ENCODE measurements at places on chromosomes 7 and 10.

DNA sequence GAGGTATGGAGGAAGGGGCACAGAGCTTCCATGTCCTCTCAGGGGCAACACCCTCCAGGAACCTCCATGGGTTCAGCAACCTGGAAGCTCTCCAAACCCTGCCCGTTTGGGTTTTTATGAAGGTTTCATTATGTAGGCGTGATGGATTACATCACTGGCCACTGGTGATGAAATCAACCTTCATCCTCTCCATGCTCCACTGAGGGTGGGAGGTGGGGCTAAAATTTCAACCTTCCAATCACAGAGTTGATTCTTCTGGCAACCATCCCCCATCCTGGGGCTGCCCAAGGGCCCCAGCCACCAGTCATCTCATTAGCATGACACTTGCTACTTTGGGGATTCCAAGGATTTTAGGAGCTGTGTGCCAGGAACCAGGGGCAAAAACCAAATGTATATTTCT is 90.1 kb downstream of the TEX36 start:
- DNase-seq: no peak

DNA sequence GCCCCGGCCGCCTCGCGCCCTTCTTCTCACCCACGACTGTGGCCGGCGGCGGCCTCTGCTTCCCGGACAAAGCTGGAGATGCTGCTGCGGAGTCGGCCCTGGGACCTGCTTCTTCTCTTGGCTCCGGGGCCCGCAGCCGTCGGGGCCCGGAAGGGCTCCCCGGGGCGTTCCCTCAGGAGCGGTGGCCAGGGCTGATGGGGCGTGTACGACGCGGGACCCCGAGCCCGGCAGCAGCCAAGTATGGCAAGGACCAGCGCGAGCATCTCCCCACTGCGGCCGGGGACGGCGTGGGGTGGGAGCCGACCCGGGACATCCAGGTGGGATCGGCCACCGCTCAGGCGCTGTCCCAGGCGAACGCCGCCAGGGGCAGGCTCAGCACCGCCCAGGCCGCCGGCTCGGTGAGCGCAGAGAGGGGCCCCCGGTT is 27.6 kb upstream of the BMS1 start:
- DNase-seq: no peak

- no peak for DNase-seq
Measured at GRCh38 chr7:127844165-127844564, 187.1 kb downstream of the LRRC4 start.

GRCh38 chr10:31023558-31023957 is 8.1 kb downstream of the ZNF438 start:
- DNase-seq: no peak

GRCh38 chr10:132471125-132471451 is 66.5 kb upstream of the INPP5A start:
- DNase-seq: no peak

DNA sequence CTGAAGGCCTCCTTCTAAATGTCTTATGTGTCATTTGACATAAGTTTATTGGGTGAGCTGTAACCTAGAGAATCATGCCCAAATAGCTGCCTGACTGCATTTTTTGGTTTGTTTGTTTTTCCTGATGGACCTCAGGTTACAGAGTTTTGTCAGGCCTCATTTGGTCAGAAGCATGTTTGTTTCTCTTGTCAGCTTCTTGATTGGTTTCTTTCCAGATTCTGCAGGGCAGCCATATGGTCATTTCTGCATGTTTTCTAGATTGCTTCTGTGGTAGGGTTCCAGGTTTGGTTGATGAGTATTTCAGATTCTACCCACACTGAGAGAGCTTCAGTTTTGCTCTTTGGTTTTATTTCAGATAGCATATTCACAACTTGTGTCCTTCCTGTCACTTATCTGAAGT is 28.0 kb downstream of the GLCCI1 start:
- no peak for DNase-seq

DNA sequence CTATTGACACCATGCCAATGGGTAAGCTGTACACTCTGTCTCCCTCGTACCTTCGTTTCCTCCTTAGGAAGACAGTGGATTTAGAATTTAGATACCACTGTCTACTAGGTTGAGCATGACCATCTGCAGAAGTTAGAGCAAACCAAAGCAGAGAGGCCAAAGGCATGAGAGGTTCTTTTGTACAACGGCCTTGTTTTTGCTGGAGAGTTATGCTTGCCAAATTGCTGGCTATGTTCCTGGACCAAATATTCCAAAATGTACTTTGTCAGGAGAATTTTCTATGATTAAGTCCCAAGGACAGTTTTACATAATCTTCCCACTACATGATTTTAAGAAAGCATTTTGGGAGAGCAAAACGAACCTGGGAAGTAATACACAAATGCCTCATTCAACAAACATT is 47.9 kb upstream of the PLCE1 start:
- DNase-seq: no peak

GRCh38 chr10:119284679-119285096 is 77.3 kb downstream of the GRK5 start:
- DNase-seq: no peak

GRCh38 chr7:110486549-110486948 is 604.4 kb upstream of the LRRN3 start:
- DNase-seq: no peak

GRCh38 chr10:63173468-63174232 is 40.5 kb downstream of the NRBF2 start:
- no peak for DNase-seq

DNA sequence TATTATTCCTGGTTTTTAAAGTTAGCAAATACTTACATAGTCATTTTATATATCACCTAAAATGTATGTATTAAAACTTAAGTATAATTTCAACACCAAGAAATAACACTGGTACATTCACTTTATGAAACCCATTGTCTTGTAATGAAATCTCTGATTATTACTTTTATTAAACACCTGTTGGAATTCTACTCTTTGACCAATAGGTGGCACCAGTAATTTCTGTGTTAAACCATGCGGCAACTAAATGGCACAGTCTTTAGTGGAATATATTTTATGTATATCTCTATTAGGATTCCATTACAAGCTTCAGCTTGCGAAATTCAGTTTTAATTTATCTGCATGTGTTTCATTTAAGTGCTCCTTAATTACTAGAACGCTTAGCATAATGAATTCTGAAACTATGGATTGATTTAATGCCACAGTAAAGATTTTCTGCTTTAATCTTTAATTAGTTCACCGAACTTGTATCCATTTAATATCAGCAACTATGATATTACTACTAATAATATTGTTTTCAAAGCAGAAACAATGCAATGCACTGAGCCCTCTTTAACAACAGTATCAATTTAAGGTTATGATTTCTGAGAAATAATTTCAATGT is 181.3 kb downstream of the MAGI2 start:
- no peak for DNase-seq

GRCh38 chr7:45501791-45502190 is 72.4 kb upstream of the ADCY1 start:
- no peak for DNase-seq

DNA sequence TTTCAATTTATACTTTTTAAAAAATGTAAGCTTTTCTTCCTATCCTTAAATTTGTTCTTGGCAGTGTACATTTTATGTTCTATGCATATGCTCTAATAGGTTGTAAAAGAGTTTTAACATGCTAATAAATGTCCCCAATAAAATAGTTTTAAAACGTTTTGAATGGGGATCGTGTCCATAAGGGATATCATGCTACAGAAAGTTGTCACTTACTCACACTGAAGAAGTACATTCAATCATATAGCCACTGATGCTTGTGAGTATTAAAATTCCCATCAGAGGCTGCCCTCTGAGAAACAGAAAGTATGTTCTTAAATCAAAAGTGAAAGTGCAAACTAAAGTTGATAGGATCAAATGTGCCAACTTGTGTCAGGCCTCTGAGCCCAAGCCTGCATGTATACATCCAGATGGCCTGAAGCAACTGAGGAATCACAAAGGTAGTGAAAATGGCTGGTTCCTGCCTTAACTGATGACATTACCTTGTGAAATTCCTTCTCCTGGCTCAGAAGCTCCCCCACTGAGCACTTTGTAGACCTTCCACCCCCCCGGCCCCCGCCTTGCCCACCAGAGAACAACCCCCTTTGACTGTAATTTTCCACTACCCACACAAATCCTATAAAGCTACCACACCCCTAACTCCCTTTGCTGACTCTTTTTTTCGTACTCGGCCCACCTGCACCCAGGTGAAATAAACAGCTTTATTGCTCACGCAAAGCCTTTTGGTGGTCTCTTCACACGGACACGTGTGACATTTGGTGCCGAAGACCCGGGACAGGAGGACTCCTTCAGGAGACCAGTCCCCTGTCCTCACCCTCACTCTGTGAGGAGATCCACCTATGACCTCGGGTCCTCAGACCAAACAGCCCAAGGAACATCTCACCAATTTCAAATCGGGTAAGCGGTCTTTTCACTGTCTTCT is 877 bp upstream of the NOD1 start:
- DNase-seq: no peak

- peak; percentile 18 for DNase-seq
Measured at GRCh38 chr7:135808206-135808605, 59.6 kb upstream of the FAM180A start.

DNA sequence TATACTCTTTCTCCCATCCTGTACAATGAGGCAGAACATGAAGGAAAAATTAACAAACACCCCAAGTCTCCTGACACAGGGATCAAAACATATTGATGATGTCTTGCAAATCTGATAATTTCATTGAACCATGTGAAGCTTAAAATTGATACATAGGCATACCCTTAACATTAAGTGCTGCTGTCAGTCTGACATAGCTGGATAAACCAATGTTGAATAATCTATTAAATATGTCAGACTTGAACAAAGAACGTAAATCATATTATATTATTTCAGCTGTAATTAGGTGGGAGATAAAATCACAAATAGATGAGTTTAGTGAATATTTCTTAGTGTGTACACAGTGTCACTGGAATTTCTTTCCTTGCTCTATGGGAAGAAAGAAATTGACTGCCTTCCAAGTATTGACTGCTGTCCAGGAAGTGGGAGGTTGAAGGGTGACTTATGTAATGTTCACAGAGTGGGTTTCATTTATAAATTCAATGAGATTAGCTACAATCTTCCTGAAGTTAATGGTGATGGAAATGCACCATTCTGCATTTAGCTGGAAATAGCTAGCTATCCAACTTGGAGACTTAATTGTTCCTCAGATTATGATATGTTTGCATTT is 170.8 kb downstream of the AUTS2 start:
- no peak for DNase-seq

DNA sequence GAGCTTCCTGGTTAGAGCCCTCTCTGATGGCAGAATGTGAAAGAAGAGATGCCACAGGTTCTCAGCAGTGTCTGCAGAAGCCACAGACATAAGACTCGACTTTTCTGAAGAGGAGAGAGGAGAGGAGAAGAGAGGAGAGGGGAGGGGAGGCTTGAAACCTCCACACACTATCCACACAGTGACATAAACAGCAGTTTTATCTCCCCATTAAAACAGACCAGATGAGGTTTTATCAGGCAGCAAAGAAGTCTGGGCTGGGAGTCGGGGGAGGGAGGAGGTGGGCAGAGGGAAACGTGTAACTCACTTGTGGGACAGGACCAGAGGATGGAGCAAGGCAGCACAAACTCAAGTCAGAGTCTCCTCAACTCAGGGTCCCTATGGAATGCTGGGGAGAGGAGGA is 76.5 kb downstream of the XPNPEP1 start:
- no peak for DNase-seq

GRCh38 chr10:84862551-84862950 is 534.2 kb downstream of the CCSER2 start:
- no peak for DNase-seq

DNA sequence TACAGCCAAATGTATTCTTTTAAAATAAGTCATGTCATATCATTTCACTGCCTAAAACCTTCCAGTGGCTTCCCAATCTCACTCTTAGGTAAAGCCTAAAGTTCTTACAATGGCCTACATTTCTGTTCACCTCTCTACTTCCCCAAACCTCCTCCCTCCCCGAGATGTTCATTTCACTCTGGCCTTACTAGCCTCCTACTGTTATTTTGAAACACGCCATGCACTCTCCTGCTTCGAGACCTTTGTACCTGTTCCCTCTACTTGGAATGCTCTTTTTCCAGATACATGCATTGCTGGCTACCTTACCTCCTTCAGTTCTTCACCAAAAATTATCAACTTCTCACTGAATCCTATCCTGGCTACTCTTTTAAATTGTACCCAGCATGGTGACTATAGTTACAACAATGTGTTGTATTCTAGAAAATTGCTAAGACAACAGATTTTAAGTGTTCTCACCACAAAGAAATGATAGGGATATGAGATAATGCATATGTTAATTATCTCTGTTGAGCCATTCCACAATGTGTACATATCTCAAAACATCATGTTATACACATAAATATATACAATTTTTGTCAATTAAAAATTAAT is 50.6 kb upstream of the STRIP2 start:
- DNase-seq: no peak

GRCh38 chr7:31633894-31634494 is 53.0 kb upstream of the PPP1R17 start:
- DNase-seq: peak; percentile 10

DNA sequence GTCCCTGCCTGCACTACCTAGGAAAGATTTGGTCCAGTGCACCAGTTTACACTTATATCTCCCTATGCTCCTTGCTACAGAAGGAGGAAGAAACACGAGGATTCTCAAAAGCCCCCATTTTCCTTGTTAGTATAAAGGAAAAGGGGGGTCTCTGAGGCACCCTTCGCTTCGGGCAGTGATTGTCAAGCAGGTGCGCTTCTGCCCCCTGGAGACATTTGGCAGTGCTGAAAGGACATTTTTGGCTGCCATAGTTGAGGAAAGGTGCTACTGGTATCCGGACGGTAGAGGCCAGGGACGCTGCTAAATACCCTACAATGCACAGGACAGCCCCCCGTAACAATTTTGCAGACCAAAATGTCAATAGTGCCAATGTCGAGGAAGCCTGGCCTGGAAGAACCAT is 193.7 kb downstream of the GFRA1 start:
- no peak for DNase-seq

GRCh38 chr10:9786576-9786975 is 1231.1 kb upstream of the CELF2 start:
- DNase-seq: no peak

DNA sequence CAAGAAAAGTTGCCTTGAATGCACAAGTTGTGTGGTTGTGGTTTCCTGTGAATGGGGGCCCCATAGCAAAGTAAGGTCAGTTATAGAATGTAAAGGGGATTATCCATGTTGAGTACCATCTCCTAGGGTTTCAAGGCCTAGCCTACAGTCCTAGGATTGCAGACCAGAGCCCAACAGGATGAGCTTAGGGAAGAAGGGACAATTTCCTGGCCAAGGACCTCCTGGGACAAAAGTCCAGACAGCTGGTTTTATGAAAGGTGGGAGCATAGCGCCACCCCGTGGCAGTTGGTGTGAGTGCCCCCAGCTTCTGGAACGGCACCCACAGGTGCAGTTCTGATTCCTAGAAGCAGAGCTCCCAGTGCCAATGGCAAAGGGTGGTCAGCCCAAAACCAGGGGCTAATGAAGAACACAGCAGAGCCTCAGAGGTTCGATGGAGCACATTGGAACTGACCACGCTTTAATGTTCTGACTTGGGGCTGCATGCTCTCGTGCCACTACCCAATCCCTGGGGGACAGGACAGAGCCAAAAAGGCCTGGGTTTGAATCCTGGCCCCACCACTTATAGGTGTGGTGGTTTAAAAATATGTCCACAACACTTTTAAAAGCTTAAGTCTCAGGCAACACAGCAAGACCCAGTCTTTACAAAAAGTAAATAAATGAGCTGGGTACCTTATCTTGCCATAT is 25.8 kb upstream of the TMEM120A start:
- peak; percentile 8 for DNase-seq
